Activated CD4-positive, alpha-beta T cell treated with anti-CD3 and anti-CD28 coated beads, Interleukin-2, amount 10 ng/mL, durations not matched to agents 7 days and 5 days (primary cell): ENCODE measurements at places on chromosomes 3 and 15. TPM values are rescaled to one million over a fixed set of nuclear protein-coding genes. Genes with fewer than 3 reads are reported as not detected.
A peak's percentile ranks its signal among the peaks of the same experiment; 100 is the strongest.

DNA sequence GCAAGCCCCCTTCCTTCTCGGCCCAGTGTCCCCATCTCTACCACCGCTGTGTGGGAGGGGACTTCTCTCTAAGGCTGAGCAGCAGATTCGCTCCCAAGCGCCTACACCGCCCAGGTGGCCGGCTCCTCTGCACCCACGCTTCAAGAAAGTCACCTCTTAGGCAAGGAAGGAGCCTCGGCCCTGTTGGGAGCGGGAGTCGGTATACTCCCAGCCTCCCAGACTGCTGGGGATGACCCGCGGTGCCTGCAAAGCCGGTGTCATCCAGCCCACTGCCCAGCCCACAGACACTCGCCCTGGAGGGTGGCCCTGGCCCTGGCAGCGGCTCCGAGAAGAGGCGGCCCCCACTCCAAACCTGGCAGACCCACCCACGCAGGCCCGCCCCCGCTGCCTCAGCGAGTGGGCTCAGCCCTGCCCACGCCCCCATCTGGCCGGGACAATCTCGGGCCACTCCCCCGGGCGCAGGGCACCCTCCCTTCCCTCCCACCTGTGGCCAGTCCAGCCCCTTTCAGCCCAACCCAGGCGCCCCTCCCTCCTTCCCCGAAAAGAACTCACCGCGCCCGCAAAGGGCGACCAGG, 396 bp downstream of the CHRNB4 start:
- no peak for DNase-seq

DNA sequence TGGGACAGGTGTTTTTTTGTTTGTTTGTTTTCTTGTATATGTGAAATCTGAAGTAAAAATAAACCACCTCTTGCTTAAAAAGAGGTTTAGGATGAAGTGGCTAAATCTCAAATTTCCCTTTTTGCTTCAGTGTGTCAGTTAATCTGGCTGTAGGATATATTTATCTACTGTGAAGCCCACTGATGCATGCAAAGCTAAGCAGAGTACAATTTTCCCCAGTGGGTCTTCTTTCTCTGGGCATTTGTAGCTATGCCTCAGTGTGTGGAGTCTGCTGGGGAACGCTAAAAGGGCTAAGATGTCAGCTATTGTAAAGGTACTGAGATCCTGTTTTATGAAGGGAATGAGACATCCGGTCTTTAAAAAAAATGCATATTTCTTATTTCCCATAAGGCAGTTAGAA, 190.6 kb downstream of the TCF12 start:
- no peak for DNase-seq

GRCh38 chr3:124256599-124256998, 264.7 kb upstream of the ROPN1 start:
- no peak for DNase-seq

DNA sequence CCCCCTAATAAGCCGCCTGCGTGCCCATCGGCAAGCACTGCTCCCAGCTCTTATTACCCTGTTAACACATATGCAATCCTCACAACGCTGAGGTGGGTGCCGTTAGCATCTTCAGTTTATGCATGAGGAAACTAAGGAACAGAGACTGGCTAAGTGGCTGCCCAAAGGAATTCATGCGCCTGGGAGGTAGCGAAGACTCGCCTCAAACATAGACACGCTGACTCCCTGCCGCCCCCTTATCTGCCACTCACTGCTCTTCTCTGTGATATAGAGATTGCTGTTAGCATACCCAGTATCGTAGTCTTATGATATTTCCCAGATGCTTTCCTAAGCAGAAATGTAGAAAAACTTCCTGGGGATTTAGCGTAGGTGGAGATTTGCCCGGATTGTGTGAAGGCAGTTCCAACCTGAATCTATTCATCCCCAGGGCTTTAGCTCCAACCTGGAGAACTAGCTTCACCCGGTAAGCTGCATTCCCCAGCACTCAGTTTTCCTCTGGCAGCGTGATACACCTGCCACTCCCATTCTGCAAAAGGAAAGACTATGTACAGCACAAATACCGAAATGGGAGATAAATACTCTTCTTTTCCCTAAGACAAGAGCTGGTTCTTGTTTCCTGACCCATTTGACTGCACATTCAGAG, 23.7 kb upstream of the CD47 start:
- DNase-seq = no peak

DNA sequence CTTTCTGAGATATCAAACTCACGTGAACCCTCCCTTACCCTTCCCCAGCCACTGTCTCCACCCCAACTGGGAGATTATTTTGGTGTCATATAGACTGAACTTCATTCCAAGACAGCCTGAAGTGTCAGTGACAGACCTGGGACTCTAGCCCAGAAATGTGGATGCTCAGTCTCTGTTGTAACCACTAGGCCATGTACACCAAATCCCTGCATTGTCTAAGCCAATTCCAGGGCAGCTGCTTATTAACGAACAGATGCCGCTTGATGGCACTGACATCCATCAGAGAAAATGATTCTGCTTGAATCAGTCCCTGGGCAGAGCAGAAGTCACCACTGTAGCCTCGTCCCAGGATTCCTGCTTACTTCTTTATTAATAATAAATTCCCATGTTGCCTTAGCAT, 305.5 kb downstream of the GRM7 start:
- DNase-seq = no peak

- DNase-seq = no peak
Observed at GRCh38 chr3:59927056-59927455, 877.2 kb upstream of the CFAP20DC start.

GRCh38 chr15:90665288-90666134, 51.6 kb upstream of the BLM start:
- peak; percentile 72 for DNase-seq

- no peak for DNase-seq
Observed at GRCh38 chr3:61606196-61606595, 44.8 kb downstream of the PTPRG start.

- no peak for DNase-seq
Observed at GRCh38 chr15:56805466-56806147, 72.3 kb upstream of the ZNF280D start.

DNA sequence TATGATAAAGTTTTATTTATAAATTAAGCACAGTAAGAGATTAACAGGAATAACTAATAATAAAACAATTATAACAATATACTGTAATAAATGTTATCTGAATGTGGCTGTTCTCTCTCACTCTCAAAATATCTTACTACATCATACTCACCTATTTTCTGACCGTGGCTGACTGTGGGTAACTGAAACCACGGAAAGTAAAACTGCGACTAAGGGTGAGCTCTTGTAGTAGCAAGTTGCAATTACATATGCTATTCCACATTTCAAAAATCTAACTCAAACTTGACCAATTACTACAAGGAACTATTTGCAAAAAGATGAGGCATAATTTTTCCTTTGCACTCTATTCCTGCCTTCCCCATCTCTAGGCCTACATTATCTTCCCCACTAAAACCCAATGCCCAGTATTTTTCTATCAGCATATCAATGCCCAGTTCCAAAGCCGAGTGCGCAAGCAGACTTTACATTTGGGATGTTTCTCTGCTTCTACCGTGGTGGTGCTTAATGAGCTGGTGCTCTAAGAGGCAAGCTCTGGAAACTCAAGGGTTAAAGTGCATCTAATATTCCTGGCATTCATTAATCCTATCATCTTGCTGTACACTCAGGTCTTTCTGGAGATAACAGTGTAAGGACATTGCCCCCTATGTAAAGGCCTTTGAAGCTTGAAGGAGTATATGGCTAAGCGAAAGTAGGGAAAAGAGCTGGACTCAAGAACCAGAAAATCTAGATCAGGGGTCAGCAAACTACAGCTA, 6.7 kb downstream of the PCYT1A start:
- peak; percentile 51 for DNase-seq

- DNase-seq = no peak
Observed at GRCh38 chr3:61903074-61903473, 341.7 kb downstream of the PTPRG start.

GRCh38 chr15:58269455-58270414, 131.6 kb downstream of the AQP9 start:
- DNase-seq = peak; percentile 63

GRCh38 chr15:40558952-40559742, 5.7 kb downstream of the CCDC32 start:
- DNase-seq = no peak

DNA sequence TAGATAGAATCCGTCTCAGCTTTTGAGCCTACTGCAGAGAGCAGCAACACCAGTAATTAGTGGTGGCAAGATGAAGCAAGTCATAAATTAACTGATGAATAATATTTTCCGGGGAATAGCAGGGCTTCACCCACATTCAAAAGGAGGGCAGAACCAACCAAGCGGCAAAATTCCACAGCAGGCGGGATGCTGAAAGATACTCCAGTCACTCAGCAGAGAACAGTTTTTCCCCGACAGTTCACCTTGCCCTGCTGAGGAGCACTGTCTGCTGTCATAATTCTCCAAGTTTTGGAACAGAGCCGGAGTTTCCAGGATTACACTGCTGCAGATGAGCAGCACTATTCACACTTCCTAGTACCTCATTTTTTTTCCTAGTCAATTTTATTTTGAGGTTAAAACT, 274.7 kb downstream of the CD47 start:
- no peak for DNase-seq

GRCh38 chr3:6250167-6250566, 610.7 kb upstream of the GRM7 start:
- no peak for DNase-seq

DNA sequence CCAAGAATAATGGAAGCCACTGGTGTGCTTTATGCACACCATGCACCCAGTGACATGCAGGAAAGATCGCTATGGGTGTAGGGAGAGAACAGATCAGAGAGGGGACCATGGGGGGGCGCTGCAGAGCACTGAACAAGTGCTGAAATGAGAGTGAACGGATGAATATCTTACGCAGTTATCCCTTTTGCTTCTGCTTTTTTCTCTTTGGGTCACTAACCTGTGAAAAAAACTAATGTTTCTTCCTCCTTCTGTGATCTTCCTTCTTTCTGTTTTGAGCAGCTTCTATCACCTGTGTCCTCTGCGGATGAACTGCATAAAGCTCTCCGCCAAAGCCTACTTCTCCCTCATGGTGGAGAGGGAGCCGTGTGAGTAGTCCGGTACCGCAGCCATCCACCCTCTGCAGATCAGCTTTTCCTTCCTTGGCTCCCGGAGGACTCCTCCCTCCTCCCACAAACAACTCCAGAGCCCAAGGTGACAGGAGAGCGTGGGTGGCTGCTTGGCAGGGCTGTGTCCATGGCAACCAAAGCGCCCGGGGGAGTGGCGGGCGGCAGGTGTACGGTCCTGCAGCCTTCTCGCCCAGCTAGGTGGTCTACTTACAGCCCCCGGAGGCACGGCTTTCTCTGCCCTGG, 106.2 kb downstream of the DGKG start:
- no peak for DNase-seq

- no peak for DNase-seq
Observed at GRCh38 chr15:69032703-69033373, 18.3 kb downstream of the NOX5 start.

DNA sequence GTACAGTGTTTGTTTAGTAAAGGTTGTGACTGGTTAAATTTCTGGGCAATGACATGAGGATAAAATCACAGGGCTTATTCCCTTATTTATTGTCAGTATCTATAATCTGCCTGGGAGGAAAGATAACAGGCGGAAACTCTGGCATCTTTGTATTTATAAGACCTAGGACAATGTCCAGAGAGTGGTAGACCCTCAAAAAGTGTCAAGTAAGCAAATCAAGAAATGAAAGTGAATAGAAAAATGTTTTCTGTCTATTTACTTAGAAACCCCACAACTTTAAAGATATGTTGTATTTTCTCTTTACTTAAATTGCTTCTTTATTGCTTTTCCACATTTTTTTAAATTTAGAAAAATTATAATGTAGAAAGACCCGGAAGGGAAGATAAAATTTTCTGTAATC, 544.6 kb downstream of the EDEM1 start:
- DNase-seq = no peak

GRCh38 chr15:92073044-92073785, 219.7 kb downstream of the SLCO3A1 start:
- no peak for DNase-seq

- no peak for DNase-seq
Observed at GRCh38 chr15:69718436-69718835, 265.8 kb downstream of the RPLP1 start.

GRCh38 chr3:177039490-177040274, 157.6 kb downstream of the TBL1XR1 start:
- no peak for DNase-seq

DNA sequence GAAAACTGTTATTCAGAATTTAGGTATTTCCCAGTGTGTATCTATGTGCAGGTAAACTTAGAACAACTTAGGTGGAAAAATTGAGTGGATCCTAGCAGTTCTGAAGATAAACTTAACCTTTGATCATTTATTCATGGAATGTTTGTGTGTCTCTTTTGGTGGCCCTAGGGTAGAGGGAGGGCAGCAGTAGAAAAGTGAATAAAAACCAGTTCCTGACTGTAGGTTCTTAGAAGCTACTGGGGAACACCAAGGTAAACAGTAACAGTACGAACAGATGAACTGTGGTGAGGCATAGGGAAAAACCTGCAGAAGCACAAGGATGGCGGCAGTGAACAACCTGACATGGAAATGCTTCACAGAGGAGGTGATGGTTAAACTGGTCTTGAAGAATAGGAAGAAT, 2.5 kb downstream of the SNRK start:
- no peak for DNase-seq

- peak; percentile 63 for DNase-seq
Observed at GRCh38 chr15:101258238-101259144, 6.6 kb upstream of the CHSY1 start.

DNA sequence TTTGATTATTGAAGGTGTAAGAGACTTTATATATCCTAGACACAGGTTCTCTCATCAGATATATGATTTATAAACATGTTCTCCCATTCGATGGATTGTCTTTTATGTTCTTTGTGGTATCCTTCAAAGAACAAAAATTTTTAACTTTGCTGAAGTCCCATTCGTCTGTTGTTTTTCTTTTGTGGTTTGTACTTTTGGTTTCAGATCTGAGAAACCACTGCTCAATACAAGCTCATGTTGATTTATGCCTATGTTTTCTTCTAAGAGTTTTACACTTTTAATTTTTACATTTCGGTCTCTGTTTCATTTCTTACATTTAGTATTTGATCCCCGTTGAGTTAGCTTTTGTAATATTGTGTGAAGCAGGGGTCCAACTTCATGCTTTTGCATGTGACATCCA, 103.3 kb upstream of the SPRED1 start:
- DNase-seq = no peak

DNA sequence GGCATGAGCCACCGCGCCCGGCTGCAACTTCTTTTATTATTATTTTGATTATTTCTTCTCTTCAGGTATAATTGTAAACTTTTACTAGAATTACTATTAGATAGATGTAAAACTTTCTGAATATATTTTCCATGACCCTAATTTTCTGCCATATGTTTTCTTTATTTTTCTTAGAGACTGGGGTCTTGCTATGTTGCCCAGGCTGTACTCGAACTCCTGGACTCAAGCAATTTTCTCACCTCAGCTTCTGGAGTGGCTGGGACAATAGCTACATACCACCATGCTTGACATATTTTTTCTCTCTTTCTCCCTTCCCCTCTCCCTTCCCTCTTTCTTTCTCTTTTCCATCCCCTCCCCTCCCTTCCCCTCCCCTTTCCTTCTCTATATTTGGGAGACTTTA, 29.6 kb upstream of the CHST2 start:
- no peak for DNase-seq

FSIP1 gene
- total RNA-seq = 0.48 TPM

GP5 gene
- 1.3 TPM for total RNA-seq

STAC gene
- 0.12 TPM for total RNA-seq

NOP10 gene
- 162 TPM for total RNA-seq

TEX55 gene
- not detected for total RNA-seq

PLA2G4E gene
- not detected for total RNA-seq
